Kidney glomerular epithelial cell (primary cell): ENCODE measurements at places on chromosomes 7 and 10.
A peak's percentile ranks its signal among the peaks of the same experiment; 100 is the strongest.

DNA sequence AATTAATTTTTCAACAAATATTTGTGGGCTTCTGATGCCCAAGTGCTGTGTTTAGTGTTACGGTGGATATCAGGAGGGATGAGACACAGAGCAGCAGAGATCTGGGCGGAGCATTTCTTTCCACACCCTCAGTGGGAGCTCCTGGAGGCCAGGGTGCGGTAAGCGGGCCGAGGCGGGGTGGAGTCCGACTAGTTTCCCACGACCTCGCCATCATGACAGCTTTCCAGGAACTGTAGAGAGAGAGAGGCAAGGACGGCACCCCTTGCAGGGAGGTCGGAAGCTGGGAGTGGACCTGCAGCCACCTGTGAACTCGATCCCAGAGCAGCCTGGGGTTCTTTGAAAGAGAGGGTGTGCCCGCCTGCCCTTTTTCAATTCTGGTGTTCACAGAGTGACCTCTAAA lies 128.2 kb downstream of the ACTR3B start:
- no peak for DNase-seq

DNA sequence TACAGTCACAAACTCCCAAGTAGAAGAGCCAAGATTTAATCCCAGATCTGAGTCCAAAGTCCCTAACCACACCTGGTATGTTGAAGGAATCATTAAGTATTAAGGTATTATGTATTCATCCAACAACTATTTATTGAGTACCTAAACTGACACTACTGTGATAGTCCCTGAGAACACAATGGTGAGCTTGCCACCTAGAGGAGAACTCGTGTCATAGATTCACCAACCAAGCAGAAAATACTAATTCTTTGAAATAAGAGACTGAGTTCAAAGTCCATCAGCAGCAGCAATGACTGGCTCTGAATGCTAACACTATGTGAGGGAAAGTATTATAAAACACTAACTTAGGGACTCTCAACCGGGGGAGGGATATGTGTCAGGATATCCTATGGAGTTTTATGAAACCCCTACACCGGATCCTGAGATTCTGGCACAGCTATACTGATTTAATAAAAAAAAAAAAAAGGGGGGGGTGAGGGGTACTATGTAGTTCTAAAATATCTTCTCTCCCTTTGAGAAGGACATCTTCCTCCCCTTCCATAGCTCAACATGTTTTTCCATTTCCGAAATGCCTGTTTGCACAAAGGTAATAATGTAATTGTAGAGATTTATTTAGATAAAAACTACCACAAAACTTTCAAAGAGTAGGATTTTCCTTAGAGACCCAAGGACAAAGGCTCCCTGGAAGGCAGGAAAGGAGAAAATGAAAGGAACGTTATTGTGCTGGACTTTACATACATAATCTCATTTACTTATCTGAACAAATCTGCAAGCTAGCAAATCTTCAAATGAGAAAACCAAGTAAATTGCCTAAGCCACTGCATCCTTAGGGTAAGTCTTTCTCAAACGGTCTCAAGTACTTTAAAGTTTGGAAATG lies 1.6 kb downstream of the NCOA4 start:
- DNase-seq: peak; percentile 77

DNA sequence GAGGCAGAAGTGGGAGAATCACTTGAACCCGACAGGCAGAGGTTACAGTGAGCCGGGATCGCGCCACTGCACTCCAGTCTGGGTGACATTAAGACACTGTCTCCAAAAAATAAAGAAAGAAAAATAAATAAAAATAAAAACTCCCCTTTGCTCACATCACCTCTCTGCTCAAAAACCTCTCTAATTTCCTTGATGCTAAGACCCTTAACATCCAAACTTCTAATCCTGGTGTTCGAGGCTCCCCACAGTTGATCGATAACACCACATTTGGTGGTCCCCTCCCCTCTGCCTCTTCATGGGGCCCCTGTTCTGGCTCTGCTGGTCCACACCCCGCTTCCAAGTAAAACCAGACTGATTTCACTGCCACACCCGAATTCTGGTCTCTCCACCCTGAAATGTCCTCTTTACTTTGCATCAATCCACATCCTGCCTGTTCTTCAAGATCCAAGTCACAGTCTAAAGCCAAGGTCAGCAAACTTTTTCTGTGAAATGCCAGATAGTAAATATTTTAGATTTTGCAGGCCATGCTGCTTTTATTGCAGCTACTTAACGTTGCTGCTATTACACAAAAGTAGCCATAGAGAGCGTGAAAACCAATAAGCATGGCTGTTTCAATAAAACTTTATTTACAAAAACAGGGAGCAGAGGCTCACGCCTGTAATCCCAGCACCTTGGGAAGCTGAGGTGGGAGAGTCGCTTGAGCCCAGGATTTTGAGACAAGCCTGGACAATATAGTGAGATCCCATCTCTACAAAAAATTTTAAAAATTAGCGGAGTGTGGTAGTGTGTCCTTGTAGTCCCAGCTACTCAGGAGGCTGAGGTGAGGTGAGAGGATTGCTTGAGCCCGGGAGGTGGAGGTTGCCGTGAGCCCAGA lies 11.8 kb downstream of the MOSPD3 start:
- no peak for DNase-seq

DNA sequence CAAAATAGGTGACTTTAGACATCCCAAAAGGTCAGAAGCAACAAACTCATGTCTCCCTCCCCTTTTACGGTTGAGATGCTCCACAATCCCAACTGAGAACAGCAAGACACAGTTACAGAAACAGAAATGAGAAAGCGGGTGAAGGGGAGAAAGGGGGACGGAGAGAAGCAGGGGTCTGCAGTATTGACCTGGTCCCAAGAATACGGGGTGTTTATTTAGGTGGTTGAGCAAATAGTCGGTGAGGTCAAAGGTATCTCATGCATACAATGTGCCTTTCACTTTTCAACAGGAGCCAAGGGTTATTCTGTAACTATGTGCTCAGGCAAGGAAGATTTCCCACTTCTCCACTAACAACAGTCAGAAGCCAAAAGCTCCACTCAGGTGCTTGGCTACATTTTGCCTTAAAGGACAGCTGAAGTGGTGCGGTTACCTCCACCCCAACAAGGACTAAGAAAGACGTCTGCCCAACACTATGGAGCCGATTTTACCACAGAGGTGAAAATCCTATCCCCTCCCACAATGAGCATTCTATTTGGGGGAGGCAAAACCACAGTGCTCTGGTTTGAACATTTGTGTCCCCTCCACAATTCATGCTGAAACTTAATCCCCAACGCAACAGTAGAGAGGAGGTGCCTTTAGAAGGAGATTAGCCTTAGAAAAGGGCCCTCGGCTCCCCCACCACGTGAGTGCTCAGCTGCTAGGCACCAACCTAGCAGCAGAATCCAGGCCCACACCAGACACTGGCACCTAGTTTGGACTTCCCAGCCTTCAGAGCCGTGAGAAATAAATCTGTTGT lies 77.9 kb downstream of the PARD3 start:
- DNase-seq: no peak

DNA sequence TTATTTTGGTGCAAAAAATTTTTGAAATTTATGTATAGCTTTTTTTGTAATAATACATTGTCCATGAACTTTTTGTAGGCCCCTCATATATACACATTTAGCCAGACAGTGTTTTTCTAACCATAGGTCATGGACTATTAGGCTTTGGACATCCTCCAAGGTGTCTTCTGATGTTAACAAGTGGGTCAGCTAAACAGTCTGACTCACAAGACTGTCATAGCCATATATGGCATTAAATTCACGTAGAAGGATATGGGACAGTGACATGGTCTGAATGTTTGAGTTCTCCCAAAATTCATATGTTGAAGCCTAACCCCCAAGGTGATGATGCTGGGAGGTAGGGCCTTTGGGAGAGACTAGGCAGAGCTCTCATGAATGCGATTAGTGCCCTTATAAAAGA lies 14.0 kb upstream of the NUB1 start:
- peak; percentile 57 for DNase-seq

DNA sequence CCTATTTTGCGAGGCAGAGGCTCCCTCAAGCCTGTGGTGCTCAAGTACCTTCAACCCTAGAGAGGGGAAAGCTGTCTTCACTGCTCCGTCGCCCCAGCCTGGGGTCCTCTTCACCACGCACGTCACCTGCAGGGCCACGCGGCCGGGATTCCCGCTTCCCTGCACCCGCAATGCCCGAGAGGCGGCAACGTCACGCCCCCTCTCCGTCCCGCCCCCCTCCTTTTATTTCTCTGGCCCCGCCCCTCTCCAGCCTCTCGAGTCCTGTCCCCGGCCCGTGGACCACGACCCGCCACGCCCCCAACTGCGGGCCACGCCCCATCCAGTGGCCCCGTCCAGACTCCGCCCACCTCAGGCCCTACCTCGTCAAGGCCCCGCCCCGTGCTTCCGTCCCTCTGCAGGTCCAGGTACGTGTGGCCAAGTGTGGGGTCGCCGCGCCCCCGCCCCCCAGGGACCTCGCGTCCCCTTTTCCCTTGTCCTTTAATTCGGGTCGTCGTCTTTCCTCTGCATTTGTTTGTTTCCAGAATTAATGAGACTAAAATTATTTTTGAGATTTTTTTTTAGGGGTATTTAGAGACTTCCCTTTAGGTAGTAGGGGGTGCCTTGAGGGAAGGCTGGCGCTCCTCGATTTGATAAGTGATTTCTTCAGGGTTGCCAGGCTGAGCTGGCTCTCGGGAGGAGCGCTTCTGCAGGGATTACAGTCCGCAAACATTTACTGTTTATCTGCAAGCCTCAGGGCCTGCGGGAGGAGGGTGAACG lies 69.8 kb upstream of the BAIAP2L1 start:
- no peak for DNase-seq

GRCh38 chr10:79349766-79350406 lies 2.6 kb downstream of the PPIF start:
- DNase-seq: no peak

GRCh38 chr10:116952729-116953128 lies 52.3 kb downstream of the SHTN1 start:
- DNase-seq: no peak

GRCh38 chr7:152180048-152180447 lies 154.6 kb downstream of the GALNT11 start:
- no peak for DNase-seq

DNA sequence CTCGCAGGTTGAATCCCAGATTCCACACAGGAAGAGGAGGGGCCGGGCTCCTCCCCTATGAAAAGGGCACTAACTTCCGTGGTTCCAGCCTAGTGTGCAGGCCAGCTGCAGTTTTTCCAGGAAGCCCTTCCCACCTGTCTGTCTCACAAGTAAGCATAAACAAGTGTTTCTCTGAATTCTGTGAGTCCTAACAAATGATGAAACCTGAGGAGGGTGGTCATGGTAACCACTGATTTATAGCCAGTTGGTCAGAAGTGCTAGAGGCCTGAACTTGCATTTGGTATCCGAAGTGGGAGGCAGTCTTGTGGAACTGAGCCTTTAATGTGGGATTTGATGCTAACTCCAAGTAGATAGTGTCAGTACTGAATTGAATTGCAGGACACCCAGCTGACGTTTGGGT lies 54.7 kb upstream of the STEAP4 start:
- no peak for DNase-seq

DNA sequence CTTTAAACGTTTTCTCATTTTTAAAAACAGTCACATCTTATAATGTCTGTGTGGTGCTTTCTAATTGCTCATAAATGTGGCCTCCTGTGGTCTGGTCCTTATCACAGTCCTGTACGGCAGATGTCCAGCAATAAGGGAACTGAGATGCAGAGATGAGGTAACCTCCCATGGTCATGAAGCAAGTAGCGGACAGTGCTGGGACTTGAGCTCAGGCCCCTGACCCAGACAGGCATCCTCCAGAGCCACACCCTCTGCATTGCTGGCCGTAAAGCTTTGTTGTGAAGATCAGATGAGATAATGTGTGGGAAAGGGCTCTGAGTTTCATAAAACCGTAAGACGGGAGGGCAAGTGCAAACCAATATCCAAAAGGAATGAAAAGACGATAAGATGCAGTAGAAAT lies 48.2 kb downstream of the DYNC2I1 start:
- DNase-seq: no peak

GRCh38 chr7:14988941-14989340 lies 86.4 kb upstream of the DGKB start:
- DNase-seq: no peak

DNA sequence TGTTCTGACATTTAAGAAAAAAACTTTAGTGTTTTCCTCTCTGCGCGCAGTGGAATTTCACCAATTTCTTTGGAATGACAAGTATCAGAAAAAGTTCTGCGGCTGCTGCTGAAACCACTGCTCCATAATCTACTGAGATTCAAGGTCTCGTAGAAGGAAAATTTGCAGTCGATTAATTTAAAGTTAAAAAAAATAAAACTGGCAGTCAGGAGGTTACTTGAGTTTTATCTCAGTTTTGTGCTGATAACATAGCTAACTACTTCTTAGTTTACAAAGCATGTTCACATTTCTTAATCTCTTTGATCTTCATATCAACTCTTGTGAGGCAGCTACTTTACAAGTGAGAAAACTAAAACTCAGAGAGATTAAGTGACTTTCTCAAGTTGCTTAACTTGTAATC lies 18.2 kb upstream of the CALD1 start:
- no peak for DNase-seq
